Suppressor macrophage treated with lipopolysaccharide for 1 hour (primary cell): ENCODE measurements at places on chromosomes 4 and X.
A peak's percentile ranks its signal among the peaks of the same experiment; 100 is the strongest.

- peak; percentile 92 for DNase-seq
Observed at GRCh38 chr4:80335554-80336358, at the start of gene CFAP299. Gene CFAP299, plus strand, starts transcription at chr4:80335730.

GRCh38 chrX:116170511-116170910, at the start of gene AGTR2:
Gene AGTR2, plus strand, starts transcription at chrX:116170744. Its CDS starts 1,537 bp downstream, at chrX:116172281.
- DNase-seq = no peak

- DNase-seq = no peak
Observed at GRCh38 chr4:4560642-4561041, 18.8 kb upstream of the STX18 start.

- no peak for DNase-seq
Observed at GRCh38 chr4:108878806-108879205, 116.0 kb upstream of the ETNPPL start.

- no peak for DNase-seq
Observed at GRCh38 chrX:134566506-134566905, 91.8 kb downstream of the PLAC1 start.

DNA sequence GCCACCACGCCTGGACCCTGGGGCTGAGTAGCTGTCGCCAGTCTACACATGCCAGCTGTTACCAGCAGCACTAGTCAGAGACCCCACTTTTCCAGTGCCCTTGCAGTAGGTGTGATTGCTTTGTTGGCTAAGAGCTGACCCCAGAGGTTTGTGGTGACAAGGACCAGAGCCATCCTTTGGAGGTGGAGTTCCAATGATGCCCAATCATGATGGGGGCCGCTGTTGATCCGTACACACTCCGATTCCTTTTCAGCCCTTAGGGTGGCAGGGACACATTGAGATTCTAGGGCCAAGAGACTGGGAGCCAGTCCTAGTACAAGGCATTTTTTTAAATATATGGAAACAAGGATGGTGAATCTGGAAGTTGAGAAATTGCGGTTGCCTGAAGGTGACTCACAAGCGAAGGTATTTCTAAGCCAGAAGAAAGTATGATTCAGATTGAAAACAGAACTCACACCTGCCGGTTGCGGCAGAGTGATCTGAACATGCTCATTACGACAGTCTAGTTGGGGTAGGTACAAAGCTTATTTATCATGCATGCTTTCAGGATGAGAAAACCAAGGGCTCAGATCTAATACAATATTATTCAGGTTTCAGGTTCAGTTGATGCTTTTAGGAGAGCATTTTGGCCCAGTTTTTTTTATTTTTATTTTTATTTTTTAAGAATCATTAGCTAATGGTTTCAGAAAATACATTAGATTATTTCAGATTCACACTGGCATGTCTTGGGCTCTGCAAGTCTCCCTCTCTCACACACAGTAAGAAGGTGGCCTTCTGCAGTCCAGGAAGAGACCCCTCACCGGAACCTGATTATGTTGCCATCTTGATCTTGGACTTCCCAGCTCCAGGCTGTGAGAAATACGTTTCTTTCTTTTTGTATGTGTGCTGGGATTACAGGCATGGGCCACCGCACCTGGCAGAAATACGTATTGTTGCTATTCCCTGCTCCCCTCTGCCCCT, 43.4 kb downstream of the SHROOM2 start:
- DNase-seq = no peak

DNA sequence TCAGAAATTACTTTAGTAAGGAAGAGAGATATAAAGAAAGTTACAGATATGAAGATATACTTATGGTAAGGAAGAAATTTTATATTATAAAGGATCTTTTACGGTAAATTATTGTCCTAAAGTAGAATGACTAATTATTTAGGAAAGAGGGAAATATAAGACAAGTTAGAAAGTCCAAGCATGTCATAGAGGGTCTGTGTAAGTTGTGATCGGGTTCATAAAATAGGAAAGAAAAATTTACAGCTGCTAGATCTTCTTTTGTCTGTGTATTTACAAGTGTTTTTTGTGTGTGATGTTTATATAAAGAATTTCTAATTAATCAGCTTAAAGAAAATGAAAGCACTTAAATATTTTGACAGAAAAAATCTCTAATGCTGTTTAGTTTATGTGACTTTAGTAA, 1054.9 kb upstream of the DIAPH2 start:
- DNase-seq = no peak

DNA sequence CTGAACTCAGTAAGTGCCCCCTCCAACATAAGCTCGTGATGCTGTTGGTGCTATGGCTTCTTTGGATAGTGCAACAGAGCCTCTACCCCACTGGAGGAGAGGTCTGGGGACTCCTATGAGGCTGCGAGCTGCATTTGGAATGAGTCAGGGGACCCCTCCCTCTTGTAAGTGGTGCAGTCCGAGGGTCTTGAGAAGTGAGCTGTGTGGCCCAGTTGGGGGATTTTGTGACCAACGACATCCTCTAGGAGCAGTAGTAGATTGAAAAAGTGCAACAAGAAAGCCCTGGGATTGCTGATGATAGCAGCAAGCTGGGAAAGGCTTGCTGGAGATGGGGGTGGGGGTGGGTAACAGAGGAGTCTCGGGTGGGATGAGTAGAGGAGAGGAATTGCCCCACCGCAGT, 3.1 kb downstream of the FRMPD3 start:
- DNase-seq = no peak

GRCh38 chrX:40845331-40845911, 110.1 kb upstream of the MED14 start:
- DNase-seq = peak; percentile 5

DNA sequence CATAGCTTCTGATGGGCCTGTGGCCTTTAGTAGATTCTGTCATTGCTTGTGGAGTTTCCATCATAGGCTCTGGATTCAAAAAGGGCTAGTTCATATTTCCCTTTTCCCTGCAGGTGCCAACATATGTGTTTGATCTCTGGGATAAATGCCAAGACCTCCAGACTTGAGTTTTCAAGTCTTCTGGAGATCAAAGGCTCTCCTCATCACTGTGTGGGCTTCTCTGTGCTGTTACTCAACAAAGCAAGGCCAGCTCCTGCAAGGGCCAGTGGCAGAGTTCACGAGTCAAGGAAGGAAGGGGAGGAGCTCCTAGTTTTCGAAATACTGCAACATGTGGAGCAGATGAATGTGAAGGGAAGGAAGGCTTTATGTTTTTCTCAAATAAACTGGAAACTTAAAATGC, 62.7 kb upstream of the SCML1 start:
- DNase-seq = peak; percentile 44

GRCh38 chrX:20620306-20620705, 353.6 kb upstream of the RPS6KA3 start:
- peak; percentile 6 for DNase-seq

GRCh38 chr4:112633477-112634235, 3.1 kb downstream of the ZGRF1 start:
- DNase-seq = peak; percentile 58
